ENCODE measurements at places on chromosomes 1 and 21. TPM values are rescaled to one million over a fixed set of nuclear protein-coding genes. Genes with fewer than 3 reads are reported as not detected.

The HES5 gene
- not detected for total RNA-seq

The NLRP3 gene
- total RNA-seq, result not detected

The BEND5 gene
- total RNA-seq, result 3.0 TPM

The ZSWIM5 gene
- 0.15 TPM for total RNA-seq
